MM.1S (cell line): ENCODE measurements at places on chromosomes 13 and 19.

GRCh38 chr19:2726904-2727639, 5.9 kb upstream of the DIRAS1 start:
- DNase-seq: no peak

GRCh38 chr19:373391-374182, 29.0 kb upstream of the MIER2 start:
- DNase-seq: no peak

GRCh38 chr19:45103156-45103507, 10.2 kb downstream of the PPP1R37 start:
- no peak for DNase-seq

DNA sequence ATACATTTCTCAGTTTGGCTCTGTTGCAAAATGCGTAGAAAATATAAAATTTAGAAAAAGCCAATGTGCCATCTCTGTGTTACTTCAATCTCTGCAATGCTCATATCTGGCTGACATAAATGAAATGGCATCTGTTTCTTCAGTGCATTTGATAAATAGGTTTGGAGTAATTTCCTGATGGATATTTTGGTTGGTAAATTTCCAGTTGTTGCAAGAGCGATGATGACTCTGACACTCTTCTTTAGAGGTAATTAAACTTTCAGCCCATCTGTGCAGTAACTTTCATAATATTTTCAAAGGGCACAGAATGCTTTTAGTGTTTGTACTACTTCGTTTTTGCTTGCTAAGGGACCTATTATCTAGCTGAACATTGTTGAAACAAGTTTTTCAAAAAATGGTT, 1286.4 kb downstream of the PCDH9 start:
- no peak for DNase-seq

DNA sequence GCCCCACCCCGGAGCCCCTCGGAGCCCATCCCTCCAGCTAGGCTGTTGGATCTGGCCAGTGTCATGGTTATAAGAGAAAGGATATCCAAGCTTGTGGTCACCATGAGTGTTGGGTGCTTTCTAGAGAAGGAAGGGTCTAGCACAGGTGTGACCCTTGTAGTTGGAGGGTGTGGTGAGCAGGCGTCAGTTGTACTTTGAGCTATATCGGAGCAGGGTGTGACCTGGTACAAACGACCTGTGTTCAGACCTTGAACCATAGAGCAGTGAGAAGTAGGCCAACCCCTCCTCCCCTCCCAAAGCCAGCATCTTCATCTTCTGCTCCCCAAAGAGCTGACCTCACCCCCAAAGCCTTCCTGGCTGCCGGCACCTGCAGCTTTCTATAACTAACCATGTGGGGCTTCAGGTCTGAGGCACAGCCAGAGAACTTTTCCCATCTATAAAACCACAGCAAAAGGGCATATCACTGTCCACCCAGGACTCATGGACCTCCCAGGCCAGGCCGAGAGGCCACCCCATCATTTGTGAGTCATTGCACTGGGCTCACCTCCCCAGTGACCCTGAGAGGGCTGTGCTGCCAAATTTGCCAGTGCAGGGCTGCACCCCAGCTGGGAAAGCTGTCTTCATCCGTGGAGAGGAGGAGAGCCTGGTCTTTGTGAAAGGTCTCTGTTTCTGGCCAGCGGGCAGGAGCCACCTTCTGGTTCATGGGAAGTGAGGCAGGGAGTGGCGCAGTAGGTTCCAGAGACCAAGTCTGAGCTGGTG, 14.2 kb downstream of the RAB8A start:
- no peak for DNase-seq

GRCh38 chr13:60328073-60328472, 68.9 kb upstream of the TDRD3 start:
- no peak for DNase-seq

DNA sequence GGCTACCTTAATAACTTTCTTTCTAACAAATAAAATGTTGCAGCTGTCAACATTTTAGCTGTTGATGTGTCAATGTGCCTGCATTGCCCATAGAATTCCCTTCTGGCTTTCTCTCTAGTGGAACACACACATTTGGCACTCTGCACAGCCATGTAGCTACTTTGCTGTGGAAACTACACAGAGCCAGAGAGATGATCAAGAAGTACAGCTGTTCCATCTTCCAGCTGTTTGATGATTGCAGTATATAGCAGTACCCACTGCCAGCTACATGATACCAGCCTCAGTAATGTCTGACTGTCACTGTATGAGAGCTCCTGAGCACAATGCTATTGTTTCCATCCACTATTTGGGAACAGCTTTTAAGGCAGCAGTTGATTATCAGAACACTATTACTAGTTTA, 843.0 kb downstream of the PCDH17 start:
- DNase-seq: no peak
